Posterior vena cava (tissue), 2 donors: ENCODE measurements at places on chromosomes 6 and 20.

- no peak for DNase-seq
Observed at GRCh38 chr20:10094566-10095173, 59.9 kb downstream of the ANKEF1 start.

GRCh38 chr6:64580346-64580745 lies 944.7 kb downstream of the PHF3 start:
- DNase-seq: no peak

GRCh38 chr6:169869301-169869700 lies 117.9 kb downstream of the ERMARD start:
- peak; percentile 30 for DNase-seq

DNA sequence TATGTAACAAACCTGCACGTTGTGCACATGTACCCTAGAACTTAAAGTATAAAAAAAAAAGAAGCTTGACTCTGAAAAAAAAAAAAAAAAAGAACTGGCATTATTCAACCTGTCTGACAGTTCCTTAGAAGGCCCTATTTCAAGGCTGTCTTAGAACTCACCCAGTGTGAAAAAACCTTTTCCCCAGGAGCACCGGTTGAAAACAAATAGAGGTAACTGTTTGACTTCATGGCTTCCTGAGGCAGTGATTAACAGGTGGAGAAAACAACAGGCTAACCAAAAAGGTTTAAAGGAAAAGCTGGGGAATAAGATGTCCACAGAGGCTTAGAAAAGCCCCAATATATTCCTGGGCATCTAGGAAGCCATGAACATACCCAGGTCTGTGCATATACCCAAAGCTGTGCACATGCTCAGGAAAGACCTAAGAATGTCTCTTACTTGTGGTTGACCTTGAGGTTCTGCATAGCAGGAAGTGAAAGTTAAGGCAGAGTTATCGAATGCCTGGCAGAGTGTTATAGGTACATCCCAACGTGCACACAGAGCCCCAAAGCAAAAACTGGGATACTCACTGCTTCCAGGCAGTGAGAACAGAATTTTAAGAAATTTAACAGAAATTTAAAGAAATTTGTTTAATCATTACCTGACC lies 7.0 kb downstream of the UQCC1 start:
- DNase-seq: no peak

GRCh38 chr6:141576751-141577150 lies 556.0 kb upstream of the GJE1 start:
- no peak for DNase-seq

DNA sequence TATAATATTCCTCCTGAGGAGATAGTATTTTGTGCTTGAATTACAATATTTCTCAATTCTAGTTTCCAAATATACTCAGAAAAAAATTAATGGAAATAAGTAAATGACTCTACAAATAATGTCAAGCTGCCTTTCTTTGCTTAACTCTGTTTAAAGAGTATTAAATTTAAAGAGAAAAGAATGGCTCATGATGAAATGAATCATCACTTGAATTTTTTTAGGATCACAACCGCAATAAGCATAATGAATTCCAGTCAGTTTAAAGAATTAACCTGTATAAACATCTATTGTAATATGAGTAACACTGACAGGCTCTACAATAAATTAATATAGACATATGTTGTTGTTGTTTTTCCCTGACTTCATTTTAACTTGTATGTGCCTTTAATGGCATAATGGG lies 266.2 kb upstream of the ADGRB3 start:
- no peak for DNase-seq

DNA sequence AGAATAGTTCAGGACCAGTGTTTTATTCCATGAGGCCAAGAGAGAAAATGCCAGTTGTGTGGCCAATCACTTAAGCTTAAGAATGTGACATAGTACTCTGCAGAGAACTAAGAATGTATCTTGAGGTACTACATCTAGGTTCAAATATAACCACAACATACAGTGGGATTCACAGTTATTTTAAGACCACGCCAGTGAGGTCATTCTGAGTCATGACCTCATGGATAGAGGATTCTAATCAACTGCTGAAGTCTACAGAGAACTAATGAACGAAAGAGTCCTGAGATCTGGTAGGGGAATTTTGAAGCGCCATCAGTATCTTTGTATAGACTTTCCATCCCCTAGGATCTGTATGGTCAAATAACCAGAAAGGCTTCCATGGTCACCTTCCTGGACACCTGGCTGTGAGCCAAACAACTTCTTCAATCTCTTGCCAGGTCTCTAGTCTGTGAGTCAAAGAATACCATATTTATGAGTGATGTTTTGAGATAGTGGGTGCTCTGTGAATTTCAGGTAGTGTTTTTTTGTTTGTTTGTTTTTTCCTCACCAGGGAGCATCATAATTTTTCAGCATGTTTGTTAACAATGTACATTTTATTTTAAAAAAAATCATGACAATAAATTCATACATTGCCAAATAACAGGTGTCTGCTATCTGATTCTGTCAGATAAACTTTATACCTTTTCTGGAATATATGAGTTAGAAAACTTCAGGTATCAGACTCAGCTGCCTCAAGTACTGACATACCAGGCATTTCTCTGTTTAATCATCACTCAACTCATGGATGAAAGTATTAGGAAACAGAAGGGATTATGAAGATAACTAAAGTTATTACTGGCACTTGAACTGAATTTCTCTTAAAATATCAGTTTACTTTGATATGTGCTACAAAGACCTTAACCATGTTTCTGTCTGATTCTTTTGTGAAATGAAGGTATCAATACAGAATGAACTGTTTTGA lies 217.9 kb downstream of the PLCB4 start:
- DNase-seq: no peak

- no peak for DNase-seq
Observed at GRCh38 chr20:3330046-3330741, 77.3 kb downstream of the DNAAF9 start.

- no peak for DNase-seq
Observed at GRCh38 chr6:166768761-166769160, 141.7 kb upstream of the RPS6KA2 start.

DNA sequence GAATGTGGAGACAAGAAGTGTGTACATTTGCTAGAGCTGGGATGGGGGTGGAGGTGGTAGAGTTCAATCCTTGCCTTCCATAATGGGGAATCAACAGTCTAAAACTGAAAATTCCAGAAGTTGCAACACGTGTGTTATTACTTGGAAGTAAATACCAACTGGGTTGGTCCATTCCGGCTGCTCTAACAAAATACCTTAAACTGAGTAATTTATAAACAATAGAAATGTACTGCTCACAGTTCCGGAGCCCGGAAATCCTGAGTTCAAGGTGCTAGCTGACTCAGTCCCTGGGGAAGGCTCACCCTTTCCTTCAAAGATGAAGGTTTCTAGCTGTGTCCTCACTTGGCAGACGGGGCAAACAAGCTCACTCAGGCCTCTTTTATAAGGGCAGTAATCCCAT lies 59.0 kb downstream of the RIN2 start:
- DNase-seq: no peak

- no peak for DNase-seq
Observed at GRCh38 chr20:35742741-35743523, 872 bp upstream of the RBM39 start.

- DNase-seq: no peak
Observed at GRCh38 chr20:50417023-50417329, 93.2 kb upstream of the PTPN1 start.

GRCh38 chr6:44387346-44388134 lies at the start of gene CDC5L:
TSS of gene CDC5L (plus strand) at chr6:44387706. CDS start at chr6:44387824, 118 bp downstream.
- peak; percentile 98 for DNase-seq
